ENCODE measurements at places on chromosomes 6 and 20.

DNA sequence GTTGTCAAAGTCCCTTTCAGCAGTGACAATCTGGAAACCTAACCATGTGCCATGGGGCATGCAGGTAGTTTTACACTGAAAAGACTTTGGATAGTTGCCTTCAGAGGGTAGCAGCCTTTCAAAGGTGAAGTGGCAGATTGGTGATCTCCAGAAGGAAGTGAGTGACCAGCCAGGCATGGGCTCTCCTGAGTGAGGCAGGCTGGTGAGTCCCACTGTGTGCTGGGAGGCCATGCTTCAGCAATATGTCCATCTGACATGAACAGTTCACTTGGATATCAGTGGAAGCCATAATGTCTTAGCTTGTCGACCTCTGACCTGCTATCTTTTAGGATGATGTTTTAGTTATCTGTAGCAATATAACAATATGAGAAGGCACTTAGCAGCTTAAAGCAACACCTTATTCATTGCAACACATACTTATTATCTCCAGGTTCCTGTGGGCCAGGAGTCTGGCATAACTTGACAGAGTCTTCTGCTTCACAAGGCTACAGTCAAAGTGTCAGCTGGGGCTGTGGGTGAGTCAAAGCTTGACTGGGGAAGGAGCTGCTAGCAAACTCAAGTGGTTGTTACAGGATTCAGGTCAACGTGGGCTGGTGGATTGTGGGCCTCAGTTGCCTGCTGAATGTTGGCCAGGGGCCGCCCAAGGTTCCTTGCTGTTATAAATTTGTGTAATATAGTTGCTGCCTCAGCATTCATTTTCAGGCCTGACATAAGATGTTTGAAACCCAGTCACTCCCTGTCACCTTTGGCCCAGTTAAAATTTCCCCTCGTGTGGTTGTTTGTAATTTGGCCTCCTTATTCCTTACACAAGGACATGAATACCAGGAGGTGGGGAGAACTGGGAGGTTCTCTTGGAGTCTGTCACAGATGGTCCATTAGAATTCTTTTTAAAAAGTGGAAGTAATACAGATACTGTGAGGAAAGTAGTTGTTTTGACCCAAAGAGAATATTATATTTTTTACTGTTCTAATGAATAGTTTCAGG, 100.2 kb downstream of the UST start:
- DNase-seq = no peak

GRCh38 chr6:63313111-63313510, 6.7 kb downstream of the LGSN start:
- no peak for DNase-seq

GRCh38 chr6:10478187-10479040, 42.7 kb upstream of the GCNT2 start:
- DNase-seq = peak; percentile 45

- DNase-seq = no peak
Measured at GRCh38 chr6:101462576-101462975, 69.1 kb downstream of the GRIK2 start.

DNA sequence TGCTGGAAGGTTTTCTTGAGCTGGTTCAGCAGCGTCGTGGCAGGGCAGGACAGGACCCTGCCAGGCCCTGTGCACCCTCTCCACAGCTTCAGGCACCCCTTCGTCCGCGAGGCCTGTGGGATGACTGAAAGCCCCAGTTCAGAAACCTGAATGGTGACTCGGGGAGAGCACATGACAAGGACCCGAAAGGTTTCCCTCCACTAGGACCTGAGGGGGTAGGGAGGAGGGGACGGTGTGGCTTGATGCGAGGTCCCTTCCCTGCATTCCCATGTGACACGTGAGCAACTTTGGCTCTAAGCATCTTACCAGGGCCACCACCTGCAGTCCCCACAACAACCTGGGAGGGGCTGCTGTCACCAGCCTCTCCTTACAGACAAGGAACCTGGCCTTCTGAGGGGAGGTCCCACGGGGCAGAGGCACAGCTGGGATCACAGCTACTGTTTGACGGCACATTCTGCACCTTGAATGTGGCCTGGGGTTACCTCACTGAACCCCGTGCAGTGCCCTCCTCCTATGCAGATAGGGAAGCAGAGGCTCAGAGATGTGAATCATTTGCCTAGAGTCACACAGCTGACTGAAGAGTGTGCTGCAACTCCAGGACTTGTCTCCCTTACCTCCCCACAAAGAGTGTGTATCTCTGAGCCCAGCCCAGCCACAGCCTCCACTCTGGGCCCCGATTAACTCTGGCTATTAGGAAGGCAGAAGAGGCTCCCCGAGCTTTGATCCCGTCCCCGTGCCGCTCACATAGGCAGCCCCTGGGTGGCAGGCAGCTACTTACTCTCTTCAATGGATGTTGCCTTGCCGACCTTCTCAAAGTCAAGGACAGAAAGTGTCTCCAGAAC, 84.6 kb downstream of the PTPN1 start:
- DNase-seq = no peak
